ENCODE measurements at places on chromosomes 7 and 10.
A peak's percentile ranks its signal among the peaks of the same experiment; 100 is the strongest.

- no peak for DNase-seq
Measured at GRCh38 chr7:158607563-158607962, 19.9 kb upstream of the PTPRN2 start.

- no peak for DNase-seq
Measured at GRCh38 chr10:7649673-7650300, 17.0 kb downstream of the ITIH5 start.

DNA sequence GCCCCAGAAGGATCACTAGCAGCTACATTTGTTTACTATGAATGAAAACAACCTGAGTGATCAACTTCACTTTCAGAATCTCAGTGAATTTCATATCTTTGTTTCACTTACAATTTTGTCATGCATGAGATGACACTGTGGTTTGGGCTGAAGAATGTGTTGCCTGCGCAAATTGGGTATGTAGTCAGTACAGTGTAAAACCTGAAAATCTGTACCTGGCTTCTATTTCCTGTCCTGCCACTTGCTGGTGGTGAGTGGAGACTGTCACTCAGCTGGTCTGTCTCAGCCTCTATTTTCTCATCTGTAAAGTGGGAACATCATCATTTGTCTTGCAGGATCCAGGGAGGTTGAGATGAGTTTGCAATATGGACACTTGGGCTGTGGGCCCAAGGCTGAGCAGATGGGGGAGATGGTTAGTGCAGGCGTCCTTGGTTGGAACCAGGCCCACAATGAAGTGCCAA is 118.0 kb downstream of the WDFY4 start:
- DNase-seq, result no peak

- no peak for DNase-seq
Measured at GRCh38 chr10:110337906-110338305, 33.2 kb upstream of the SMNDC1 start.

DNA sequence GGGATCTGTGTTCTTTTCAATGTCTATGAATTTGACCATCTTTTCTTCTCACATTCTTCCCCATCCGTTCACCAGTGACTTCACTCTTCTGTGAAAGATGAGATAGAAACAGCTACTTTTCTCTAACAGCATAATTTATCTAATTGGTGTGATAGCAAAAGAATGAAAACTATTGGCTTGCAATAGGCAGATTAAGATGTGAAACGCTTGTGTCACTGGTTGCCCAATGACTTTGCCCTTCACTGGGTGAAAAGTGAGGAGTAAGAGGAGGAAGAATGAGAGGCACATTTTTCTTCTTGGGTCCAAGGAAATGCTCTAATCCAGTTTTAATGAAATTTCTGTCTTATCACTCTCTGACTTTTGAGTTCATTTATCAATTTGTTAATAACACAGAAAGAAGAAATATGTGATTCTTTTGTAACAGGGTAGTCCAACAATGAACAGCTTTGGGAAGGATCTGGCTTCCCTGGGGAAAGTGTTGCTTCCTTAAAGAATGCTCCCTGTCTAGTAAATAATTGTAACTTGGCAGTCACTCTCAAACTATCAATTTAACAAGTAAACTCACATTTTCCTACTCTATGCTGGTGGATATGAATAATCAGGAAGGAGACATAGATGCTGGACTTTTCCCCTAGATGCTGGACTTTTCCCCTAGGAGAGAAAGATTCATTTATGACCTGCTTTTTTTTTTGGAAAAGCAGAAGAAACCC is 35.1 kb downstream of the BET1 start:
- DNase-seq, result no peak

GRCh38 chr7:36777855-36778254 is 53.6 kb upstream of the AOAH start:
- peak; percentile 9 for DNase-seq
